ENCODE measurements at places on chromosomes 2 and 18.

DNA sequence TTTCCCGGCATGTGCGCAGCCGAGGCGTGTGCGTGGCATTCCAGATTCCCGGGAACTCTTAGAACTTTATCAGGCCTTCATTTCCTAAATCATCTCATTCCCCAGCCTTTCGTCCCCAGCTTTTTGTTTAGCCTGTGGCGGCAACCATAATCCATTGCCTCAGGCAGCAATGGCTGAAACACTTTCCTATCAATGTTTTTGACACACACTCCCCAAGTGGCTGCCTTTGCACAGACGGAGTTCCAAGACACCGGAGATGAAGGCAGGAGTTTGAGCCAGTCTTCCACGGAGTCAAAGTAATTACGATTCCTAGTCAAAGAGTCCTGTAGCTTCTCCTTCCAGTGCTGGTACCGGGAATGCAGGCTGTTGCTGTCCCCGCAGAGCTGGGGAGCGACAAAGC is 64.8 kb downstream of the KCNG2 start:
- DNase-seq, result no peak

GRCh38 chr2:113686537-113686936 is 59.5 kb downstream of the RABL2A start:
- no peak for DNase-seq

DNA sequence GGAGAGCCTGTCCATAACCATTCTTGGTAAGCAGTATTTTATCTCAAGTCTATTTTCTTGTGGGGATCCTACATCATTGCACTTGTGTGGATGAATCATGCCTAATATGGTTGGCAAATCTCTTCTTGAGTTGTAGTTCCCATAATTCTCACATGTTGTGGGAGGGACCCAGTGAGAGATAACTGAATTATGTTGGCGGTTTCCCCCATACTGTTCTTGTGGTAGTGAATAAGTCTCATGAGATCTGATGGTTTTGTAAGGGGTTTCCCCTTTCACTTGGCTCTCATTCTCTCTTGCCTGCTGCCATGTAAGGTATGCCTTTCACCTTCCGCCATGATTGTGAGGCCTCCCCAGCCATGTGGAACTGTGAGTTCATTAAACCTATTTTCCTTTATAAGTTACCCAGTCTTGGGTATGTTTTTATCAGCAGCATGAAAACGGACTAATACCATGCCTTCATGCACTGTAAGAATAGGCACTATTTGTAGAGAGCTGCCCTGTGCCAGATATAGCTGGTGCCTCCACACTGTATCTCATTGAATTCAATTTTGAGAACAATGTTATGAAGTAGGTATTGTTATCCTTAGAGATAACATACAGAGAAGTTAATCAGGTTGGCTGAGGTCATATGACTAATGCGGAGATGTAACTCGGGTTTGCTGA is 148.3 kb downstream of the PLCL1 start:
- no peak for DNase-seq

DNA sequence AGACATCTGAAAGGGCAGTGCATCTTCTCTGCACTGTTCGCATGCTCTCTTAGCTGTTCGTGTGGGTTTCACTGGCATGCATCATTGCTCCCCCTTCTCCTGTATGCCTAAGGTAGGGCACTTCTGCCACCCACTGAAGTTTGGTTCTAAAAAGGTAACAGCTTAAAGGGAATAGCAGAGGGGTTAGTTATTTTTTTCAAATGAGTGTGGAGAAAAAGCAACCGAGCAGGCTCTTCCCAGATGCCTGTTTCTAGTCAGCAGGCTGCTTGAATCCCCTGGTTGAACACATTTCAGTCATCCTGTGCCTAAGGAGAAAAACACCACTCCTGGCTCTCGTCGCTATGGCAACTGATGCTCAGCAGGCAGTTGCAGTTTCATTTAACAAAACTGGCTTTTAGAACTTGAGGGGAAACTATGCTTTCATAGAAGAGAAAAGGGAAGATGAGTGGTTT is 69.8 kb upstream of the GALNT3 start:
- DNase-seq, result no peak

DNA sequence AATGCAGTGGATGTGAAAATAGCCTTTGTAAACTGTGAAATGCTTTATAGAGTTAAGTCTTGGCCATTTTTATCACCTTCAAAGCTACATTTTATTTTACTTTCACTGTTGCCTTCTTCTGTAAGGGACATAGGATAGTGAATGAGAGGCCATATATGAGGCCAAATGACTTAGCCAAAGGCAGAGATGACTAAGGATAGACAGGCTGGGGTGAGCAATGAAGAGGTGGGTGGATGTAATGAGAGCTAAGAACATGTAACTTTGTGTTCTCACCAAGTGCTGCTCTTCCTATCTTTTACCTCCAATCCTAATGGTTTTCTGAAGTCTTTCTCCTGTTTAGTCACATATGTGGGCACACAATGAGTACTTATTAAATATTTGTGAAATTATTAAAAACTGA is 101.9 kb downstream of the MBD5 start:
- no peak for DNase-seq
